Stimulated activated CD4-positive, alpha-beta T cell treated with anti-CD3 and anti-CD28 coated beads, Interleukin-1b, Interleukin-23, amount 100 ng/mL, for 48 hours (primary cell): ENCODE measurements at places on chromosomes 5 and 9.

DNA sequence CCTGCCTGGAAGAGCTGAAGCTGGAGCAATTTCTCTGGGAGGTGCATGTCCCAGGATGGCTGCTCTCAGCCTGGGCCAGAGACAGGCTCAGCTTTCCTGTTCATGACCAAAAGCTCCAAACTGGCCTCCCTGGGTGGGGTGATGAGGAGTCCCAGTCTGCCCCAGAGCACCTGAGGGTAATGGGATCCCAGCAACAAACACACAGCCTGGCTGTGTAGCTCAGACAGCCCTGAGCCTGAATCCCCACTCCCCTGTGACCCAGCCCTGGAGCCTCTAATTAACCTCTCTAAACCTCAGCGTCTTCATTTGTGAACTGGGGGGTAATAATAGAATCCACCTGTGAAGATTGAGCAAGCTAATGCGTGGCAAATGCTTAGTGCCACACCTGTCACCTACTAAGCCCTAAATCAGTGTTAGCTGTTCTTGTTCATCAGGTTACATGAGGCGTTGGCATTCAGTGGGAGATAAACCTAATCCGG, 67.5 kb downstream of the HSPA4 start:
- DNase-seq = no peak

DNA sequence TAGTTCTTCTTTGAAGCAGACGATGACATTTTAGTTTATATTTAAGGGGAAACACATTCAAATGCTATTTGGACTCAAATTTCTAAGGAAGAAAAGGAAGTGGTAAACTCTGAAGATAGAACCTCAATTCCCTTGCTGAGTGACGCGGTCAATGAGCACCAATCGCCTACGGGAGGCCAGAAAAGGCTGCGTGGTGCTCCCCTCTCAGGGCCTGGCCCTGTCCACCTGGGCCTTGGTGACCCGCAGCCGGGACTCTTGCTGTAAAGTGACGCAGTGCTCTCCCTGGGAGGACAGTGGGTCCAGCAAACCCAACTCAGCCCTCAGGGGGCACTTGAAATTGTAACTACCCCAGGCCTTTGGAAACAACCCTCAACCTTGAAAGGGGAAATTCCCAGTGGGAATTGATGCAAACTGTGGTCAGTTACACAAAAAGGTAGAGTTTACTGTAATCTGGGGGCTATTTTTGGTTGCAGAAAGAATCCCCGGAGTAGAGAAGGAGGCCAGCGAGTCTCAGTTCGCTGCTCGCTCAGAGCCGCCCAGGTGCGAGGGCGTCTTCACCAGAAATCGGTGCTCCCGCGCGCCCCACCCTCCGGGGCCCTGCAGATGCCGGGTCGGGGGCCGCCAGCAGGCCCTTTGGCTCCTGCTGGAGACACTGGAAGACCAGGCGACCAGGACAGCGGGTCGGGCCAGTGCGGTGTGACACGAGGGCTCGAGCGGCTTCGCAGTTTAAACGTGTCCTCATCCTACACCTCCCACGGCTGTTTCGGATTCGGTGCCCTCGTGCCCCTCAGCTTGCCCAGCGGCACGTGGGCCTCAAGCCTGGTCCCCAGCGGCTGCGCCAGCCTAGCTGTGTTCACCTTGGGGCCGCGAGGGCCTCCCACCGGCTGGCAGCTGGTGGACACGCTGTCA, 1.4 kb upstream of the ANKRD33B start:
- DNase-seq = no peak

GRCh38 chr5:106843812-106844416, 826.8 kb downstream of the EFNA5 start:
- DNase-seq = no peak

DNA sequence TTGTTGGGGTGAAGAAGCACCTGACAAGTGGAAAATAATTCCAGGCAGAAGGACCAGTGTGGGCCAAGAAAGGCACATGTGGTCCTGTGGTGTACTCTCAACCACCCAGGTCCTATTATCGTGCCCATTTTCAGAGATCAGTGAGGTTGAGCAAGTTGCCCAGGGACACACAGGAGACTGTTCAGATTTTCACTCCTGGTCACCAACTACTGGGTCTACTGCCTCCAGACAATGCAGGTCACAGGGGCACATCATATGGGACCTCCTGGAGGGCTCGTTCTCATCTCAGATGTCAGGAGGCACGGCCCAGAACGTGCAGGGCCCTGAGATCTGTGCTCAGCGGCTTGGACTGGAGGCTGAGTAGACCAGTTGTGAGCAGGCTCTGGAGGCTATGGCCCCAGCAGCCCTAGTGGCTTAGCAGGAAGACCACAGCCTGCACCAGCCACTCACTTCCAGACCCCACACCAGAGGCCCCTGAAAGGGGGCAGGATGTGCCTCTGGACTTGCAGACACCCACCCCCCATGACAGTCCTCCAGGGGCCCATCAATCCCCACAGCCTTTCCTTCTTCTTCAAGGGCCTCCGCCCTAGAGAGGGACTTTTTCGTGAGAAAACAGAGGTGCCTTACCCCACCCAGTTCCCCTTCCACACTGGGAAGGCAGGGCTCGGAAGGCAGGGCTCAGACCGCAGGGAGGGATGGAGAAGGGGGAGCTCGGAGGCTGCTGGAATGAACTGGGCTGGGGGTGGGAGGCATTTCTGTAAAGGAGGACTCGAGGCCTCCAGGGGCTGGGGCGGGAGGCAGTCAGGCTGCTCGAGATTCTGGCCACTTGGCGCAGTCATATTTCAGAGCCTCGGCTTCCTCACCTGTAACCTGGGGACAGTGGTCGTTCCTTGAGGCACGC, 82.7 kb upstream of the NEURL1B start:
- DNase-seq = no peak

- no peak for DNase-seq
These were observed 3.5 kb upstream of the F2RL2 start for GRCh38 chr5:76626738-76627137.

GRCh38 chr5:103258957-103259704, 568 bp downstream of the MACIR start:
- DNase-seq = peak; percentile 50

DNA sequence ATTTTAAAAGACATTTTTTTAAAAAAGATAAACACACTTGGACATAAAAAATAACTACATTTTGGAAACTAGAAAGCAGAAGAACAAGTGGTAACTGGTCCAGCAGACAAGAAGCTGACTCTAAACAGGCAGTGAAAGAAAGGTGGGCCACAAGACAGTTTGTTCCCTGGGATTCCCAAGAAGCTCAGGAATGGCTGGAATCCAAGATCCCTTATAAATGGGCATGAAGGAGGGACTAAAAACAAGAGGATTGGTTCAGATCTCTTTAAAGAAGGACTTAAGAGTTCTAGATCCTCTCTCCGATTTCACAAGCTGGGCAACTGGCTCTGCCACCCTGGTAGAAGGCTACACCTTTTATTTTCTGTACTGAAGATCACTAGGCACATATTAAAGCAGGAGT, 102.8 kb downstream of the ARL15 start:
- DNase-seq = no peak

DNA sequence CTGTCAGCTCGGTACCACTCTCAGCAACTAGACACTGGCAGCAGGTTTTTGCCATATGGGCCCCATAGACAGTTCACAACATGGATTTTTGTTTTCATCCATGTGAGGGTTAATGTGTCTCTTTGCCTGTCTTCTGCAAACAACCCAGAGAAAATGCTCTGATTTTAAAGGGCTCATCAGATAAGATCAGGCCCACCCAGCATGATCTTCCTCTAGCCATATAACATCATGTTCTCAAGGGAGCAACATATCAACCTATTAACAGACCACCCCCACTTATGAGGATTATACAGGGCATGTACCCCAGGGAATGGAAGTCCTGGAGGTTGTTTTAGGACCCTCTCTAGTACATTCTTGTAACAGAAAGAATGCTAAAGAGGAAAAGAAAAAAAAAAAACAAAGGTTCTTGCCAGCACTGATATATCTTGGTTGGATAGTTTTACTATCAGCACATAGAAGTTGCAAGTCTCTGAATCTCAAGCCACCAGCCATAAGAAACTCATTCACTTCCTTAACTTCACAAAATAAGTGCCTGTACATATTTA, 1015.1 kb downstream of the TLE4 start:
- DNase-seq = no peak

GRCh38 chr5:142981475-142981874, 211.3 kb downstream of the ARHGAP26 start:
- no peak for DNase-seq

DNA sequence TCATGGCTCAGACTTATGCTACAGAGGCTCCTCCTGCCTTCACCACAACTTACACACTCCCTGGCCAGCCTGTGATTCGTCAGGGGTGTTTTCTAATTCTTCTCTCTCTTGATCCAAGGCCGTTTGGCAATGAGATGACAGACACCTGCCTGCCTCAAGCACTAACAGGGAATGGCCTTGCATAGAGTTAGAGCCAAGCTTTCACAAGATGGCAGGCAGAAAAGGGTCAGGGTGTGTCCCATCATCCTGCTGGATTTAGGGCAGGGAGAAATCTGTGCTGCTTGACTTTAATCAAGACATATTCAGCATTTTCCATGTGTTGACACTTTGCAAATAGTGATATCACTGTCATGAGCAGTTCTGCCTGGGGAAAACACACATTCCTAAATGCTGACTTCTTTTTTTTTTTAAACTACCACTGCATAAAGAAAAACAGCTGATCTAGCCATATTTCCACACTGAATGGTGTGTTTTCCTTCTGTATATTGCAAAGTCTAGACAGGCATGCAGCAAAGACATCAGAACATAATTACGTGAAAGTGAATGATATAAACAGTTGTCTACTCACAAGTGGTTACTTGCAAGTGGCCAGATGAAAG, 95.0 kb upstream of the SLC25A48 start:
- DNase-seq = no peak

DNA sequence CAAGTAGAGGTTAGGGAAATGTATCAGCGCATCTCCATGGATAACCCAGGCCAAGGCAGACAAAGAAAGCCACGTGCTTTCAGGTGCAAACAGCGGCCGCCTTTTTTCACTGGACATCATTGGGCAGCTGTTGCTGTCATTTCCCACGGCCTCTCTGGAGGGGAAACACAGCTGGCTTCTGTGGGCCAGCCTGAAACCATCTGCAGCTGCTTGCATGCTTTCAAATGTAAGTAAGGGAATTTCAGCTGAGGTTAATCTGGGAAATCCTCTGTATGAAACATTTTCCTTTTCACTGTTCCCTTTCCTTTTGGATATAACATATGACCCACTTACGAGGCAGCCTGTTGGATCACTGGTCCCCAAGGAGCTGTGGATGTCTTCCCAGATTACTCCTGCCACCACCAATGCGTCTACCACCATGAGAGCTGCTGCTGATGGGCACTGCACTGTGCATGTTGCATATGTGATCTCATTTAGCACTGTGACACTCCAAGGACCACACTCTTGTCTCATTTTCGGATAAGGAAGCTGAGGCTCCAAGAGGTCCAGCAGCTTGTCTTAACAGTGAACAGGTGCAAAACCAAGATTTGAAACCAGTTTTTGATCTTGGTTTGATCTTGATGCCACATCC, 106.3 kb downstream of the C9orf152 start:
- DNase-seq = no peak

DNA sequence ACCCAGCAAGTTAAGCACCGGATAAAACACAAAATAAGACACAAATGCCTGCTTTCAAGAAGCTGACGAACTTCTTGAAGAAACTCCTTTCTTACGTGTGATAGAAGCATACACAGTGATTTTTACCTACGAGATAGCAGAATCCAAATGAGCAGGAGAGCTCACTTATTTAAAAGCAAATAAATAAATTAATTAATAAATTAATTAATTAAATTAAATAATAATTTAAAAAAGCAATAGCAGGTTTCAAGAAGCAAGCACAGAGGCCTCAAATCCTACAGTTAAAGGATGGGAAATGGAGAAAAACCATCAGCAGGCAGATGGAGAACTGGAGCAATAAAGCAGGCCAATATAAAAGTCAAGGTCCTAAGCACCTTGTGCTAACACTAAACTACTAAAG, 17.3 kb downstream of the LEAP2 start:
- DNase-seq = no peak

GRCh38 chr5:181124526-181124925, 6.4 kb downstream of the OR2V1 start:
- DNase-seq = no peak
